Muscle of leg (tissue), 16 donors: ENCODE measurements at places on chromosomes 2 and 18.

DNA sequence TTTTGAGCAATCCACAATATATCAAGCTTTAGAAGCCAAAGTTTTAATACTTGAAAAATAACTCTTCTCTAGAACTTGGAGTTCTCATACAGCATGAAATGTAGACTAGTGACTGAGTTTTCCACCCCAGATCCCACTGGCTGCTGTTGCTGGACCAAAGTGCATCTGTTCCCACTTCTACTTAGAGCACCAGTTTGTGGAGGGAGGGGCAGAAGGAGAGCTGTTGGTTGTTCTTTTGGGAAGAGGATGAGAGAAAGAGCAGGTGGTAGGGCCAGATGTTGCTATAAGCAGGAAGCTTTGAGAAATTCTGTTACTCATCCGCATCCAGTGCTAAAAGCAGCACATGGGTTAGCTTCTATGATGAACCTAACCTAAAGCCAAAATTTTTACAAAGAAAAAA, 59.0 kb downstream of the MBD2 start:
- H3K4me1 ChIP-seq = no peaks in the 10 kb centered on the region
- peaks cover 14% of the 10 kb centered on the region for H3K36me3 ChIP-seq
- no peak overlapping the region for H3K4me3 ChIP-seq
- H3K27me3 ChIP-seq = no peaks in the 10 kb centered on the region

- H3K36me3 ChIP-seq = no peaks in the 10 kb centered on the region
- peak; percentile 26 for DNase-seq
- H3K4me1 ChIP-seq = peaks cover 6% of the 10 kb centered on the region
- no peak overlapping the region for H3K4me3 ChIP-seq
- H3K27me3 ChIP-seq = no peaks in the 10 kb centered on the region
These were observed 97.3 kb upstream of the SNTG2 start for GRCh38 chr2:853203-853870.

DNA sequence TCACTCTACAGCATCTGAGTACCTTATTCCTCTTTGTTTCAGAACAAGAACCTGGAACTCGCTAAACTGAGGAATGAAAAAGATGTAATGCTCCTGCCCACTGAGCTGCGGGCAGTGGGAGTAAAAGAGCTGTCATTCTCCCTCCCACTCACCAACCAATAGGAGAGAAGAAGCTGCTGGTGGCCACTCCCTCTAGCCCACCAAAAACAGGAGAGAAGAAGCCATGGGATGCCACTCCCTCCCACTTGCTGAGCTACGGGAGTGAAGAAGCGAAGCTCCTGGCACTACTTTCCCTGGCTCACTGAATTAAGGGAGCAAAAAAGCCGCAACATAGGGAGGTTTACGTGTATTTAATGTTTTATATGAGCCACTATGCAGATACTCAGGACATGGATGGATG, 53.7 kb downstream of the RIT2 start:
- no peaks in the 10 kb centered on the region for H3K4me1 ChIP-seq
- no peaks in the 10 kb centered on the region for H3K27me3 ChIP-seq
- no peaks in the 10 kb centered on the region for H3K36me3 ChIP-seq
- no peak overlapping the region for H3K27ac ChIP-seq

GRCh38 chr18:58315739-58316215, 271.8 kb downstream of the NEDD4L start:
- DNase-seq = no peak
- H3K27me3 ChIP-seq = no peaks in the 10 kb centered on the region
- peaks cover 38% of the 10 kb centered on the region for H3K4me1 ChIP-seq

- no peak for DNase-seq
- H3K27me3 ChIP-seq = no peaks in the 10 kb centered on the region
- no peaks in the 10 kb centered on the region for H3K4me1 ChIP-seq
- no peaks in the 10 kb centered on the region for H3K36me3 ChIP-seq
These were observed 186.9 kb downstream of the LRP1B start for GRCh38 chr2:141943918-141944317.

DNA sequence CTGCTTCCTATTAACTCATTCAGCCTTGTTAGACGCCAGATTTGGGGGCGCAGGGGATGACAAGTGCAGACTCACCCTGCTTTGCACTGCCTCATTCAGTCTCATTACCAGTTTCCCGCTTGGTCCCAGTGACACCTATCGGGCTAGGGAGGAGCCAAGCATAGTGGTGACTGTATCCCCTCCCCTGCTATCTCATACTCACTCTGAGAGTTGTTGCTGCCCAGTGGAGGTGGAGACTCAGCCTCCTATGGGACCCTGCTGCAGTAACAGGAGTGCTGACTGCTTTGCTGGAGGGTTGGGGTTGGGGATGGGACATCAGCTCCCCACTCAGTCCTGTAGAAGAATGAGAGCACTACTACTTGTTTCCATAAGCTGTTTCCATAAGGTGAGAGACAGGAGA, 21.3 kb upstream of the PIK3C3 start:
- no peak overlapping the region for H3K4me3 ChIP-seq
- H3K4me1 ChIP-seq = no peaks in the 10 kb centered on the region
- H3K27ac ChIP-seq = no peak overlapping the region
- H3K36me3 ChIP-seq = no peaks in the 10 kb centered on the region

DNA sequence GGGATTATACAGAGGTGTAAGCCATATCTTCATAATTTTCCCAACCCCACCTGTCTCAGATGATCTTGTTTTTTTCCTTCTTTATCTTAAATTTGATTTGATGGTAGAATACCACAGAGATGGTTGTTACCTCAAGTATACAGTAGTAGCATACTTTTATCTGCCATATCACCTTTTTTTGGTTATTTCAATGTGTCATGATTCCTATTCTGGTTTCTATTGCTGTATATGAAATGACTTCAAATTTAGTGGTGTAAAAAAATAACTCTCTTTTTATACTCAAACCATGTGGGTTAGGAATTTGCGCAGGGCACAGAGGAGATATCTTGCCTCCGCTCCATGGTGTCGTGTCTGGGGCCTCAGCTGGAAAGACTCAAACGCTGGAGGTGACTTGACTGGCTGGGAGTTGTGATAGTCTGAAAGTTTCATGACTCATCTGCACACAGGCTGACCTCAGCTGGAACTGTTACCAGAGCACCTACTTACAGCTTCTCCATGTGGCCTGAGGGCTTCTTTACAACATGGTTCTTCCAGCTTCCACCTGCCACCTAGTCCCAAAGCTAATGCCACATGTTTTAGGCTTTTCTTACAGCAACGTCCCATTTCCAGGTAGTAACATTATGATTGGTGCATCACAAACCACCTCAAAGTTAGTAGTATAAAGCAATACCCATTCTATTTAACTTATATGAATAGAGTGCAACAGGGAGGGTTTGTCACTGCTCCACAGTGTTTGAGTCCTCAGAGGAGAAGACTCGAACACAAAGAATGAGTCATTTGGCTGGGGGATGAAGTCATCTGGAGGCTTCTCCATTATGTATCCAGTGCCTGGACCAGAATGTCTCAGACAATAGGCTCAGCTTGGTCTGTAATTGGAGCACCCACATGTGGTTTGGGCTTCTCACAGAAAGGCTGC, 82.3 kb upstream of the XPO1 start:
- no peak overlapping the region for H3K4me3 ChIP-seq
- no peaks in the 10 kb centered on the region for H3K27me3 ChIP-seq
- no peak overlapping the region for H3K27ac ChIP-seq
- no peaks in the 10 kb centered on the region for H3K4me1 ChIP-seq
- DNase-seq = peak; percentile 2
- H3K36me3 ChIP-seq = no peaks in the 10 kb centered on the region

DNA sequence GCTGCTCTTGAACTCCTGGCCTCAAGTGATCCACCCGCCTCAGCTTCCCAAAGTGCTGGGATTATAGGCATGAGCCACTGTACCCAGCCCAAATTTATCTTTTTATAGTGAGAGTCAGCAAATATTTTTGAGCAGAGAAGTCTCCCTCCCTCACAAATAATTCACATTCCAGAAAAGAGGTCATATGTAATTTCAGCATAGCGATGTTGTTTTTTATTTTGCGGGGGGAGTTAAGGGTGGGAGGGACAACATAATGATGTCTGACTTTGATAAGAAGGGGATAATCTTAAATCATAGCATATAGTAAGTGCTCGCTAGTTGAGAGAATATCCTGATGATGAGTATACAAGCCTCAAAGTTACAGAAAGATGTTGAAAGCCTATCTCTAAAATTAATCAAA, 1090.2 kb upstream of the ACVR2A start:
- no peak for DNase-seq
- no peak overlapping the region for H3K4me3 ChIP-seq
- no peaks in the 10 kb centered on the region for H3K27me3 ChIP-seq
- H3K27ac ChIP-seq = no peak overlapping the region

- H3K27me3 ChIP-seq = no peaks in the 10 kb centered on the region
- DNase-seq = peak; percentile 48
- H3K4me1 ChIP-seq = peaks cover 2% of the 10 kb centered on the region
- H3K27ac ChIP-seq = no peak overlapping the region
These were observed 244.1 kb downstream of the NCKAP5 start for GRCh38 chr2:133324150-133324561.

GRCh38 chr2:197613509-197613987, 61.8 kb downstream of the RFTN2 start:
- no peaks in the 10 kb centered on the region for H3K27me3 ChIP-seq
- H3K4me1 ChIP-seq = no peaks in the 10 kb centered on the region
- DNase-seq = no peak

DNA sequence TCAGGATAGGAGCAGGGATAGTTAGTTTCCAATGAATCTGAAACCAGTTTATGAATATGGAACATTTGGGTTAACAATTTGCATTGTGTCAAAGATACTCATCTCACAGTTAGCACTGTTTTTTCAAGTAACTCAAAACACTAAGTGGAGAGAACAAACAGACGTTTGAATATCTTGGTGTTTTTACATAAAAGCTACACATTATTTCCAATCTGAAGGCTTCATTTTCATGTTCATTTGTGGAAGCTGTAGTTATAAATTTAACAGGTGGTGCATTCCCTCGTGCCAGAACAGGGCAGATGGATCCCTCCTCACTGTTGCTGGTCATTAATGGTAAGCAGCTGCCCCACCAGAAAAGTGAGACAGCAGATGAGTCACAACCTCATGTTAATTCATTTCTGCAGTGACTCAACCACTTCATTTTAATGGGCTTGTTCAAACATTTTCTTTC, 286.9 kb downstream of the TMX3 start:
- no peaks in the 10 kb centered on the region for H3K27me3 ChIP-seq
- H3K27ac ChIP-seq = peak overlapping the region; percentile 53
- H3K4me1 ChIP-seq = peaks cover 6% of the 10 kb centered on the region
- no peak overlapping the region for H3K4me3 ChIP-seq

DNA sequence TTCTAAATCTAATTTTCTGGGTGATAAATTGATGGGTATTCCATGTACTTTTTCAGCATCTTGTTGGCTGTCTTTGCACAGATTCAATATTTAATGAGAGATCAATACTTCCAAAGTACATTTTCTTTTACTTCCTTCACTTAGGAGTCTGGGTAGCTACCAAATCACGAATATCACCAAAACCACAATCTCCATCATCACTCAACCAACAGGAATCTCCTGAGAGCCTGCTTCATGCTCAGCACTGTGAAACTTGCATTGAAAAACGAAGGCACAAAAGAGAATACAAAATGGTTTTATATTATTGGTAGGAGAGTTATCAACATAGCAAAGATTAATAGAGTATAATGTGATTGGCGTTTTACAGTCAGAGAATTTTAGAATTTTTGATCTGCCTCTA, 261.5 kb upstream of the DSEL start:
- no peaks in the 10 kb centered on the region for H3K4me1 ChIP-seq
- H3K4me3 ChIP-seq = no peak overlapping the region
- DNase-seq = no peak
- no peak overlapping the region for H3K27ac ChIP-seq

GRCh38 chr18:62331581-62332356, 6.7 kb downstream of the TNFRSF11A start:
- peak; percentile 79 for DNase-seq
- H3K4me3 ChIP-seq = no peak overlapping the region
- no peak overlapping the region for H3K27ac ChIP-seq
- peaks cover 9% of the 10 kb centered on the region for H3K4me1 ChIP-seq
- no peaks in the 10 kb centered on the region for H3K36me3 ChIP-seq

GRCh38 chr2:77336013-77336412, 186.2 kb downstream of the LRRTM4 start:
- H3K36me3 ChIP-seq = no peaks in the 10 kb centered on the region
- no peaks in the 10 kb centered on the region for H3K27me3 ChIP-seq
- no peak overlapping the region for H3K4me3 ChIP-seq
- H3K27ac ChIP-seq = no peak overlapping the region
- no peaks in the 10 kb centered on the region for H3K4me1 ChIP-seq

DNA sequence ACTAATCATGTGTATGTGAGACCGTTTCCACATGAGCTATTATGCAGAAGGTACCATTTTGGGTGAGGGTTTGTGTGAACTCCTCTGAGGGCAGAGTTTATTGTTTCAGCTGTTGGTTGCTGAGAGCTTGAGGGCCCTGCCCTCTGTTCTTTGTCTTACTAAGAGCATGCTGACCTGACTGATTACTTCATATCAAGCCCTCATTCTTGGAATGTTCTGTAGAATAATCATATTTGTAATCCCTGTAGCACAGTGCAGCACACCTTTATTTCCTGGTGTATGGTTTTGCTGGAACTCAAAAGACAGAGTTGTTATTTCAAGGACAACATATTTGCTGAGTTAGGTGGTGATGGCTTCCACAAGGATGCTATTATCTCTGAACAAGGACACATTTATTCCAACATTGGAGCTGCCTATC, 118.5 kb downstream of the GALNT3 start:
- H3K27me3 ChIP-seq = no peaks in the 10 kb centered on the region
- H3K4me1 ChIP-seq = no peaks in the 10 kb centered on the region
- H3K27ac ChIP-seq = no peak overlapping the region
- H3K36me3 ChIP-seq = peaks cover 26% of the 10 kb centered on the region
- H3K4me3 ChIP-seq = no peak overlapping the region

DNA sequence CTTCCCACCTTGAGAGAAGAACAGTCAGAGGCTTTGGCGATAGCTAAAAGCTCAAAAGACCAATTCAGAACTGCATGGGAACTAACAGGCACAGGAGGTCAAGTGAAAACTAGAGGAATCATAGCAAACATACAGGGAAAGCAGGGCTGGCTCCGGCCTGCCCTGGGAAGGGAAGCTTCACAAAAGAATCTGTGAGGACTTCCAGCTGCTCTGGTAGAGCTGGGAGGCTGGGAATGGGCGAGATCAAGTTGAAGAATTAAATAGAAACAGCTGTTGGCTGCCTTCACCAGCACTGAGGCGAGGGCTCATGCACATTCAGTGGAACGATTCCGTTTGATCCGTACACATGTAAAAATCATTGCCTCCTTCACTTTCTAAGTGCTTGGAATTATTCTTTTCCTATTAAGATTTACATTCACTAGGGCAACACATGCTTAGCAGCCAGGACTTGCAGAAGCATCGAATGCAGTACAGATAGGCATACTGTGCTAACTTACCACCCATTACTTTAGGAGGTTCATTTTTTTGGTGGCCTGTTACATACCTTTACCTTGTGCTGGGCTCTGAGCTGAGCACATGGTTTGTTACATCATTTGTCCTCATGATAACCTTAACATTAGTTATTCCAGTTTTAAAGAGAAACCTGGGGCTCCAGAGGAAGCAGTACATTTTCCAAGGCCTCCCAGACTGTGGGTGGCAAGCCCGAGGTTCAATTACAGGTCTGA, 125.4 kb upstream of the RNF152 start:
- DNase-seq = peak; percentile 99
- H3K4me1 ChIP-seq = peaks cover 16% of the 10 kb centered on the region
- no peaks in the 10 kb centered on the region for H3K27me3 ChIP-seq
- H3K36me3 ChIP-seq = no peaks in the 10 kb centered on the region
- H3K27ac ChIP-seq = peak overlapping the region; percentile 75
